ENCODE measurements at places on chromosomes 12 and 14.

DNA sequence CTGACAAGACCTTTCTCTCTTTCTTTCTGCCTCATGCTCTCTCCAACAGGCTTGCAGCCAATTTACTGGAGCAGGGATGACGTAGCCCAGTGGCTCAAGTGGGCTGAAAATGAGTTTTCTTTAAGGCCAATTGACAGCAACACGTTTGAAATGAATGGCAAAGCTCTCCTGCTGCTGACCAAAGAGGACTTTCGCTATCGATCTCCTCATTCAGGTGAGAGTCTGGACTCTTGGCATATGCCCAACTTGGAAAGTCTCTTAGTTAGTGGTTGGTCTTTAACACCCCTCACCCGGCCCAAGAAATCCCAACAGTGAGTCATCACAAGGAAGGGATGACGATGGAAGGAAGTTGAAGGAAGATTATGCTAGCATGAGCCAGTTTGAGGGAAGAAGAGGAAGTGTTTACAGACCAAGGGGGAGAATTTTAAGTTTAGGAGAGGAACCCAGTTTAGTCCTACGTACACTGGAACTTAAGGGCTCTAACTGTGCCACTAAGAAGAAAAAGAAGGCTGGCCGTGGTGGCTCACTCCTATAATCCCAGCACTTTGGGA is 189.7 kb downstream of the ETV6 start:
- no peak for DNase-seq

GRCh38 chr12:105761075-105761474 is 377.7 kb downstream of the NUAK1 start:
- DNase-seq: no peak

- no peak for DNase-seq
Measured at GRCh38 chr14:80213602-80214001, 2.3 kb upstream of the DIO2 start.

GRCh38 chr14:34059925-34060650 is 109.2 kb upstream of the EGLN3 start:
- DNase-seq: peak; percentile 23

- DNase-seq: no peak
Measured at GRCh38 chr12:26810330-26810729, 22.7 kb downstream of the ITPR2 start.

GRCh38 chr12:27462151-27462694 is 15.7 kb downstream of the SMCO2 start:
- no peak for DNase-seq

DNA sequence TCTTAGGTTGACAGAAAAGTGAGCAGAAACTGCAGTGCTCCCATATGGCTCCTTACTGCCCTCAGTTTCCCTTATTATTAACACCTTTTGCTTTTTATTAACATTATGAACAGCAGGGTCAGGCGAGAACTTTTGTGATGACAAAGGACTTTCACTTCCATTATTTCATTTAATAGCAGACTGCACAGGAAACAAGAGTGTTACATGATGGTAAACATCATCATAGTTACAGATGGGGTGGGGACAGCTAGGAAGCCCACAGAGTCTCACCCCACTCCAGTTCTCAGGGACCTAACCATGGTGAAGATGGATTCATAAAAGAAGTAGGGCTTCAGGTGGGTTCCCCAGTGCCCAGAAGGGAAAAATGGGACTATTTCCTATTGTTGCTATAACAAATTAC is 110.1 kb upstream of the PELI2 start:
- DNase-seq: no peak

DNA sequence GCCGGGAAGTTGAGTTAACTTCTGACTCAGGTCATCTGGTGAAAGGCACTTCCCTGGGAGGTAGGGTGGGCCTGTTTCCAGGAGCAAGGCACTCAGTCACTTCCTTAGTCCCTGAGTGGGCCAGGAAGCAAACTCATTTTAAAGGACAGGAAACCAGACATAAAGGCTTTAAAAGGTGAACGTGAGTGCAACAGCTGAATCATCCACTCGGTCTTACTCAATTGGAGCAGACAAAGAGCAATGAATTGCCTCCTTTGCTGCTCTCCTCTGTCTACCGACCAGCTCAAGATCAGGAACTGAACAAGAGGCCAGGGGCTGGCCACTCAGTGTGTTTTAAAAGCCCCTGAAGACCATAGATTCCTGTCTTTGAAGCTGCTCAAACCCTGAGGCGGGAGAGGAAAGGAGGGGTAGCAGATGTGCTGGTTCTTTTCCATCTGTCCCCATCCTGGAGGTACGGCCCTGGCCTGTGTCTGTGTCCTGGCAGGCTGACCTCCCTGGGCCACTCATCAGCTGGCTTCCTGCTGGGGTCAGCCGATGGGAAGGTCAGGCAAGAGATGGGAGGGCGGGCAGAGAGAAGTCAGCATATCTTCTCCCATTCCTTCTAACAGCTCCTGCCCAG is 148.9 kb downstream of the PPM1H start:
- DNase-seq: no peak

- peak; percentile 22 for DNase-seq
Measured at GRCh38 chr12:4027412-4027811, 154.2 kb upstream of the PARP11 start.

GRCh38 chr12:41573445-41573844 is 385.3 kb downstream of the PDZRN4 start:
- no peak for DNase-seq

GRCh38 chr12:105235281-105235731 is 668 bp downstream of the APPL2 start:
- no peak for DNase-seq

DNA sequence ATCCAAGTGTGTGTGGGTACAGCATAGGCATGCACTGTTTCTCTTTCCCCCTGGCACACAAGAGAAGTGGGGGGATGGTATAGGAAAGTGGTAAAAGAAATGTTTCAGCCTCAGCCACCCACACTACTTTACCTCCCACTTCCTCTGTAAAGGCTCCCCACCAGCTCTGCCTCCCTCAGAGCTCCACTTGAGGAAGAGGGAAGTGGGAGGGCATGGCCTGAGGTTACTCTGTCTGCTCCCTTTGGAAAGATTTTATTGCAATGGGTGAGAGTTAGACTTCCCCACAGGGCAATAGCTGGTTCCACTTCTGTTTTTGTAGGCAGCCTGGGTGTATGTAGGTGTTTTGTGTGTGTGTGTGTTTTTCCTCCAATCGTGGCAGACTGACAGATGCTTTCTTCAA is 145.3 kb downstream of the SSPN start:
- DNase-seq: no peak

DNA sequence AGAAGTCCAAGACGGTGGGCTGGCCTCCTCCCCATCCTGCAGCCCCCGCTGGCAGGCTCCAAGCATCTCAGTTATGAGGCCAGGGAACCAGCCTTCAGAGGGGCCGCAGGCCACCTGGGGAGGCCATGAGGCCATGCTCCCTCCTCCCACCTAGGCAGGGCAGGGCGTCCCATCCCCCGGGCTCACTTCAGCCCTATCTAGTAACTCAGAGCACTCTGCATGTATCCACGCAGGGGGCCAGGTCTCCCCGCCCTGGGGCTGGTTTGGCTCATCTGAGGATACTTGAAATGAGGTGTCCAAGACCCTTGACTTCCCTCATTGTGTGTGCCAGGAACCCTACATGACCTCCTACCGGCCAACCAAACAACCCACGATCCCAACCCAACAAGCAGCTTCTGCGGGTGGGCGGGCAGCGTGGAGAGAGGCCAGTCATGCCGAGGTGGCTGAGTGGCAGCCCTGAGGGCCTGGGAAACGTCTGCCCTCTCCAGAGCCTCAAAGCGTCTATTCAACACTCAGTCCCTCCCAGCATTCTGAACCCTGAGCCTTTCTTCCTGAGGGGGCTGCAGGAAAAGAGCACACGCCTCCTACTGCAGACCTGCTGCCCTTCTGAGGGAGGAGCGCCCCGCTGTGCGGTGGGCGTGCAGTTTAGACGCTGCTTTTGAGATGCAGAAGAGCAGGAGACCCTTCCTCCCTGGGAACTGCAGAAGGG is 16.8 kb downstream of the ISCA2 start:
- no peak for DNase-seq

GRCh38 chr12:68886636-68887572 is 46.1 kb downstream of the CPM start:
- DNase-seq: no peak

DNA sequence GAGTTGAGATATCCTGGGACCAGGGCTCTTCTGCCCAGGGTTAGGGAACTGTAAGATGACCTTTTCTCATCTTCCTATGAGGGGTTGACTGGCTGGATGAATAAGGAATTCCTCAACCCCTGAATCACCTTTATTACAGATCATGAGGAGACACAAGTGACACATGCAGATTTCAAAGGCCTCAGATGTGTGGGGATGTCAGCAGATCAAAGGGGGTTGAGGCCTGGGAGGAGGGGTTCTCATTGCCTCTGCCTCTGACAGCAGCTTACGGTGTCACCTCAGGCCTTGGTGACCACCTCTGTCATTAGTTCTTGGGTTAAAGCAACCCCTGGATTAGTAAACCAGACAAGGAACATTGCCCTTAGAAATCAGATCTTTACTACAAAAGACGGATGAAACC is 2.1 kb upstream of the KRT72 start:
- DNase-seq: no peak

GRCh38 chr12:56634837-56635791 is 5.0 kb upstream of the BAZ2A start:
- no peak for DNase-seq

DNA sequence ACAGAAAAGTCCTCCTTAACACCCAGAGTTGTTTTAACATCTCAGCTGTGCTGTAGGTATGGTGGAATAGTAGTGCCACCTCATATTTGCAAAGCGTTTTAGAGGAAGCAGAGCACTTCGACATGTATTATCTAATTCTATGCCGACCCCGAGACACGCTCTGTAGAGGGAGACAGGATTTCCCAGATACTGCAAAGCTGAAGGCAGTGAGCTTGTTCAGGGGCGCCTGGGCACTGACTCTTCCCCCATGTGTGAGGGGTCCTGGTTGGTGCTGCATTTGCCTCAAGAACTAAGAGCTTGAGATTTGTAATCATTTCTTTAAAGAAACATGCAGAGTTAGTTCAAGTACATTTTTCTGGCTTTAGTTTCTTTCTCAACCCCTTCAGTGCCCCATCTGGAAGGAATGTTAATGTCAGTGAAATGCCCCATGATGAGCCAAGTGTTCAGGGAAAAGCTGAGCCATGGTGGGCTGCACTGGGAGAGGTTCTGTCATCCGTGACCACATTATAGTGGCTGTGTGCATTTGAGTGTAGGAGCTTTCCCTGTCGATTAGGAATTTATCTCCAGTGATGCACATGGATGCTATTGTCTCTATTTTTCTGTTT is 66.3 kb downstream of the MBIP start:
- DNase-seq: no peak

GRCh38 chr14:58362798-58363412 is 32.8 kb upstream of the TOMM20L start:
- no peak for DNase-seq

DNA sequence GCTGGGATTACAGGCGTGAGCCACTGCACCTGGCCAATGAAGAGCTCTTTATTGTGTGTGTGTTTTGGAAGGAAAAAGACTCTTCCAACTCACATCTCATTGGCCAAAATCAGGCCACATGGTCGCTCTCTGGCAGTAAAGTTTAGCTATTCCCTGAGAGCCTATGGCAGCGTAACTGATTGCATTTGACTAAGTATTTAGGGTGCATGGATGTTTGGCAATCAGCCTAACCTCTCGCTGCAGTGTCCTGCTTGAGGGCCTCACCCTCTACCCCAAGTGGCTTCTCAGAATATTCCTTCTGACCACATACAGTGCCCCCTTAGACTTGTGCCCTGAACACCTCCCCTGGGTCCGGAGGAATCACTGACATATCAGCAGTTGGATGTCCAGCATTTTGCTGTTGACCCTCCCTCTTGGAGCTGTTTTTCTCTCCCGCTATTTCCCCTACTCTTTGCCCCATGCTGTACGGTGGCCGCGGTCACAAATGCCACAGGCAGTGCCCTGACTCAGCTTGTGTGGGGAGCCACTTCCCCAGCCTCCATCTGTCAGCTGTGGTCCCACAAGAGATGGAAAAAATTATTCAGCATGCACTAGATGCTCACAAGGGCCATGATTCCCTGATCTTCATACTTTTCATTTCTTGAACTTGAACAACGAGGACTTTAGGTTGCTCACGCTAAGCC is 9.5 kb downstream of the PHETA1 start:
- no peak for DNase-seq

GRCh38 chr12:110600254-110600653 is 13.7 kb upstream of the TCTN1 start:
- DNase-seq: no peak

GRCh38 chr12:29552994-29553748 is 55.7 kb upstream of the OVCH1 start:
- DNase-seq: no peak

- no peak for DNase-seq
Measured at GRCh38 chr14:100585448-100586152, 1.6 kb downstream of the BEGAIN start.

DNA sequence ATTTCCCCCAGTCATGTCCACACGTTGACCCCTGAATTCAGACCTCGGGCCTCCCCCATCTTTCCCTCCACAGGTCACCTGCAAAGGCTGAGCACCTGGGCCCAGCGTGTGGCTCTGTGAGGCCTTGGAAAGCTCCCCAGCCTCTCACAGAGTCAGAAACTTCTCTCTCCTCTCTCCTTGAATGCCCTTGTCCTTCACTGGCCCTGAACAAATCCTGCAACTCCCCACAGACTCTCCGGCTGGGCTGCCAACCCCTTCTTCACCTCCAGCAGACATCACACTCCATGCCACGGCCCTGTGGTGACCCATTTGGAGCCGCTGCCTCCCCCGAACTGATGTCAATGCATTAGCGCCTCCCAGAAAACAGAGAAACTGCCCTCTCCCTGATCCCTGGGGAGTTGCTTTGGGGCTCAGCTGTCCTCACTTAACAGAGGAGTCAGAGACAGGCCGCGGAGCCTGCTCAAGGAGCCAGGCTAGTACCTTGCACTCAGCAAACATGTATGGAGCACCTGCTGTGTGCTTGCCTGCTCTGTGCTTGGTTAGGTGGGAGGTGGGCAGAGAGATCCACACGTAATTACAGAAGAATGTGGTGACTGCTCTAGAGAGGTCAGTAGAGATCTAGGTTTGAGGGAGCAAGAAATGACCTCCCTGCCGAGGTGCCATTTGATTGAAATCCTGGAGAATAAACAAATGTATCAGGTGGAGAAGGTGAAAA is 99.2 kb upstream of the PWP1 start:
- DNase-seq: no peak

DNA sequence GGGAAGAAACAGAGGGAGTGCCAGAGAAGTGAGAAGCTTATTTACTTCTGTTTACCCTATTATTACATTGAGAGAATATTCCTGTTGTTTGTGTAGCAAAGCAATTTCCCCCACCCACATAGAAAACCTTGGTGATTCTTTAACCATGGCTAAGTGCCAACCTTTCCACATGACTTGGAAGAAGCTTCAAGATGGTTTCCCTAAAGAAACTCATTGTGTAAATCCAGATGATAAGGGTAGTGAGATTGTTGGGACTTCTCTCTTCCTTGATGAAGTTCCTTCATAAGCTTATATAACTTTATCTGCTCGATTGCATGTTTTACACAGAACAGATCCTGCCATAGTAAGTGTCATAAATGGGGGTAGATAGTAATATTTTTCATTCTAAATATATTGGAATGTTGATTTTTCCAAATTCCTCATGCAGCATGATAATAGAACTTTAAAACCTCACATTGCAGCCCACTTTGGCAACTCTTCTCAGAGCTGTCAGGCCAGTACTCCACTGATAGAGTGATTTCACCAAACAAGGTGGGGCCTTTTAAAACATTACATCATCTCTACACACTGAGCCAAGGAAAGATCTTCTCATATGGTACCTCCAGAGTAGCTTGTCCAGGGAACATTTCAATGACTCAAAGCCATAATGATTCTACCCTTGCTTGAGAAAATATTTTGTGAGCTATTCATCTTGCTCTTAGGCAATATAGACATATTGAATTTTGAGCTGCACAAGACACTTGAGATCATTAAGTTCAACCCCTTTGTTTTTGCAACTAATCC is 47.8 kb upstream of the KIF21A start:
- no peak for DNase-seq

All from stimulated activated CD8-positive, alpha-beta memory T cell treated with anti-CD3 and anti-CD28 coated beads, Interleukin-15, amount 100 ng/mL, for 24 hours (primary cell).